DMS53 (cell line): ENCODE measurements at places on chromosomes 7 and 10.

- DNase-seq = peak; percentile 92
Measured at GRCh38 chr7:126803060-126803665, 449.6 kb downstream of the GRM8 start.

DNA sequence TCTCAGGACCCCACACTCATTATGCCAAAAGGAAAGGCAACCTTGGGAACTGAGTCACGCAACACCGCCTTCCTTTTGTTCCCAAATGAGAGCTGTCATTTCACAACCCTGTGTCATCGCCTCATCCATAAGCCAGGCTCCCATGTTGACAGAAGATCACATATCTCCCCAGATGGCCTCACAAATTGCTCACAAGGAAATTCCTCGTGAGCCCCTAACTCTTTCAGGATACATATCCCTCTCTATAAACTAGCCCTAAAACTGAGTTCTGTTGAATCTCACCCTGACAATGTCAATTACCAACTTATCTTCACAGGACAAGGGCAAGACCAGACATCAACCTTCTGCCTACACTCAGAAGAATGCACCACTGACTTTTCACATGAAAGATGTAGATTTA, 22.6 kb downstream of the CCDC3 start:
- peak; percentile 37 for DNase-seq

DNA sequence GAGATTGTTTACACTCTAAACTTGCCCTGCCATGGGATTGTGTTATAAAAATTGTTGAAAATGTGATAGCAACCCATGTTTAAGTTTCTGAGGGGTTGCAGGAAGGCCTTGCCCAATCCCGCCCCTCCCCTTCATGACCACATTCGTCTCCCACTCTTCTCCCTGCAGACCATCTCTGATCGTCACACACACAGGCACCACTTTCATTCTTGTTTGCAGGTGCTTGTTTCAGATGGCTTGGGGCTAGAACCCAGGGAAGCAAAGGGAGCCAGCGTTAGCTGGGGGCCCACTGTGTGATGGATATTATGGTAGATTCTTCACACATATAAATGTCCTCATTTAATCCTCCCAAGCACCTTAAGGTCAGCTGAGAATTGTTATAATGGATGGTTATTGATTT, 286.7 kb upstream of the HABP2 start:
- no peak for DNase-seq

DNA sequence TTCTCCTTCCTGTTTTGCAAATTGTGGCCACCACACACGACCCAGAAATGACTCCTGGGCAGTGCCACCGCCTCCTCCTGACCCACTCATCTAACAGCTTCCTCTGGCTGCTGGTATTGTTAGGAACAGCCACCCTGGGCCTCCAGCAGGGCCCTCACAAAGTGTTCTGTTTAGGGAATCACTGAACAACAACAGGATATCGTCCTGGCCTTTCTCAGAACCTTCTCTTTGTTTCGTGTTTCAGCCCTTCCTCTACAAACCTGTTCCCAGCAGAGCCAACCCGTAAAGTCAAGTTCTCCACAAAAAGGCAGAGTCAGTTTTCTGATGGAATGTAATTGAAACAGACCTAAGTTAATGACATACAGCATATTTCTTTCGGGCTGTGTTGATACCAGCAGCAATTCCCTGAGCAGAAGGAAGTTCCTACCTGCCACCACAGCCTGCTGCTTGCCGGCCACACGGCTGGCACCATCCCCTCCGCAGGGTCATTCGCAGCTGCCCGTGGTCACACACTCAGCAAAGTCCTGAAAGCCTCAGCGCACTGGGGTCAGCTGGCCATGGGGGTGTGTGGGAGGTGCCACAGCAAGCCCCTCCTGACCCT, 91.7 kb upstream of the PITRM1 start:
- DNase-seq = no peak

- DNase-seq = peak; percentile 92
Measured at GRCh38 chr10:43287056-43288007, 20.5 kb upstream of the RASGEF1A start.

DNA sequence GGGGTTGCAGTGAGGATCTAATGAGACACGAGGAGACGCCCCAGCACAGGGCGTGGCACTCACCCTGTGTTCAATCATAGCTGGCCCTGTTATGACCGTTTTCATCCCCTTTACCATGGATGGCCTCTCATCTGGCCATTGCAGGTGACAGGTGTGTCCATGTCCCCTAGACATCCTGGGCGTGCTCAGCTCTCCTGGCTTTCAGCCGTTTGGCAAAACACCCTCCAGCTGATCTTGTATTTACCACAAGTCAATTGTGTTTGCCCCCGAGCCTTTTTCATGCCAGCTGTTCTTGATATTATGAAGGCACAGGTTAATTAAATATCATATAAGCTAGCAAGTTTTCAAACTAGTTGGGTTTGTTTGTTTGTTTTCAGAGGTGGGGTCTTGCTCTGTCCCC, 97.1 kb downstream of the CHST15 start:
- DNase-seq = no peak

- peak; percentile 24 for DNase-seq
Measured at GRCh38 chr10:6187278-6187677, 15.5 kb upstream of the PFKFB3 start.

DNA sequence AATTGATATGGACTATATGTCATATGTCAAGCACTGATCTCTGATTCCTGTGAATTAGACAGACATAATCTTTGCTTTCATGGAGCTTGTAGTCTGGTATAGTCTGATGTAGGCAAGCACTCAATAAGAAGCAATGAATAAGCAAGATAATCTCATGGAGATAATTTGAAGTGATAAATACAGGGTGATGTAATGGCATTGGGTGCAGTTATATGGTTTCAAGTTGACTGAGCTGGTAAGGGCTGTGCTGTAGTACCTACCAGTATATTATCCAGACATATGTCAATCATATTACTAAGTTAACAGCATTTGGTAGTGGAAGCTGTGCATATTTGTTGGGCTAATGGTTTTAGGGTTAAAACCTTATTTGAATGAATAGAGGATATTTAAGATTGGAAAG, 117.5 kb upstream of the PRPS1L1 start:
- DNase-seq = no peak

- DNase-seq = peak; percentile 87
Measured at GRCh38 chr10:126749015-126749655, 78.6 kb upstream of the C10orf90 start.

GRCh38 chr7:84612981-84613681, 418.5 kb upstream of the SEMA3A start:
- no peak for DNase-seq

- DNase-seq = no peak
Measured at GRCh38 chr7:137476937-137477336, 133.4 kb upstream of the PTN start.

DNA sequence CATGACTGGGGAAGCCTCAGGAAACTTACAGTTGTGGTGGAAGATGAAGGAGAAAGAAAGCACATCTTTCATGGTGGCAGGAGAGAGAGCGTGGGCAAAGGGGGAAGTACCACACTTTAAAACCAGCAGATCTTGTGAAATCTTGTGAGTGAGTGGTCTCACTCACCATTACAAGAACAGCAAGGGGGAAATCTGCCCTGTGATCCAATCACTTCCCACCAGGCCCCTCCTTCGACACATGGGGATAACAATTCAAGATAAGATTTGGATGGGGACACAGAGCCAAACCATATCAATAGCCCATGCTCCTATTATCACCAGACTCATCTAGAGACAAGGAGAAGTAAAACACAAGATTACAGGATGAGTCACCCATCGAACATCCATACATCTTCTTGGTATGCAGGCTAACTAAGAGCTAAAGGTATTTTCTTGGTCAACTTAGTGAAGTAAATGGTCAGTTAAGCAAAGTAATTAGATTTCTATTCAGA, 55.3 kb upstream of the YAE1 start:
- no peak for DNase-seq

DNA sequence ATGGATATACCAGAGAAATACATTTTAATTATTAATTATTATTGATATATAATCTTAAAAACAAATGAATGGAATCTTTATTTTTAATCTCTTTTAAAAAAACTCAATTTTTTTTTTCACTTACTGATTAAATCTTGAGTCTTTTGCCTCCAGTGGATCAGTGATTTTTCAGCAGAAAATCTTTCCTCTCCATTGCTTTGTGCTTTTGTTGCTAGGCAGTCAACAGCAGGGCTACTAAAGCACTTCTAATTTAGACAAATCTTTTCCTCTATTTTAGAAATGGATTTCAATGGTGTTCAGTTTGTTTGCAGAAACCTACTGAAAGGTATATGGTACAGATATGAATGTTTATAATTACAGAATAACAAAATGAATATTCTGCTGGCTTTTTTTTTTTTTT, 143.6 kb downstream of the ST7 start:
- DNase-seq = no peak

DNA sequence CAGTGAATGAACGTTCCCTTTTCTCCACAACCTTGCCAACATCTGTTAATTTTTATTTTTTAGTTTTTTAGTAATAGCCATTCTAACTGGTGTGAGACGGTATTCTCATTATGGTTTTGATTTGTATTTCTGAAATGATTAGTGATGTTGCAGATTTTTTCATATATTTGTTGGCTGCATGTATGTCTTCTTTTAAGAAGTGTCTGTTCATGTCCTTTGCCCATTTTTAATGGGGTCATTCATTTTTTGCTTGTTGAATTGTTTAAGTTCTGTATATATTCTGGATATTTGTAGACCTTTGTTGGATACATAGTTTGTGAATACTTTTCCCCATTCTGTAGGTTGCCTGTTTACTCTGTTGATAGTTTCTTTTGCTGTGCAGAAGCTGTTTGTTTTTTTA, 73.9 kb upstream of the MSRB2 start:
- no peak for DNase-seq

DNA sequence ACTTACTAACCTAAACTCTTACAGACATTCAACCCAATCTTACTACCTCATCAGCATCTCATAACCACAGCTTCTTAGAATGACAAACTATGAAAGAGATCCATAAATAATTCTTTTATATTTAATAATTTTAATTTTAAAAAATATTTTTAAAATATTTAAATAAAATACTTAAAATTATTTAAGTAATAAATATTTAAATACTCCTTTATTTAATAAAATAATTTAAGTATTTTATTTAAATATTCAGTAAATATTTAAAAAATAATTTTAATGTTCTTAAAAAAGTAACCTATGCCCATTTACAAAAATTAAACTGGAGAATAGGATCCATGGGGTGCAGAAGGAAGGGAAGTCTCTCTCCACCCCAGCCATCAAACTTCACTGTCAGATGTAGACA, 627.3 kb upstream of the MGMT start:
- DNase-seq = no peak

GRCh38 chr10:17512341-17513001, 58.1 kb upstream of the ST8SIA6 start:
- DNase-seq = peak; percentile 49

- no peak for DNase-seq
Measured at GRCh38 chr7:68020102-68020501, 1023.5 kb downstream of the TYW1 start.

DNA sequence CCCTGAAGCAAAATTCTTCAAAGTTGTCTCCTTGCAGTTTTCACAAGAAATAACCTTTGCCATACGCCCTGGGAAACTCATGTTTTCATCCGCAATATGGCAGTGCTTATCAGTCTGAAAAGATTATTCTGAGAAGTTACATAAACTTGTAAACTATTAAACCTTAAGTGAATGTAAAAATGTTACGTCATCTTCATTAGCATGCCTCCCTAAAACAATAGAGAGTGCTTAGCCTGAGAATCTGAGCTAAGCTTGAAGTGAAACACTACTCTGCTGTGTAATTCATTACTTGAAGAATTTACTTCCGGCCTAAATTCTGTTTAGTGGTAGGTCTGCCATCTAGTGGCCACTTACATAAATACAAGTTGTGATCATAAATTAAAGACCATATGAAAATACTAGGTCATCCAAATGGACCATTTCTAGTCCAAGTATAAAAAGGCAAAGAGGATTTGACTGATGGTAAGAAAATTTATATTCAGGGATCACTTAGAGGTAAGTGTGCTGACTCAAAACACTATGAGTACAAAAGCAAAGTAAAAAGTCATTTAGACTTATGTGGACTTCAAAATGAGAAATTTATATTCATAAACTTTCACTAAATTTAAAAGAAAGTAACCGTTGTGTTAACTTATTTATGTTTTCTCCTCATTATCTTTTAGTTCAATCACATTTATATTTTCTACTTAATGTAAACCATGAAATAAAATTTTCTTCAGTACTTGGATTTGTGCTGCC, 745.1 kb upstream of the LRRTM3 start:
- DNase-seq = peak; percentile 78

DNA sequence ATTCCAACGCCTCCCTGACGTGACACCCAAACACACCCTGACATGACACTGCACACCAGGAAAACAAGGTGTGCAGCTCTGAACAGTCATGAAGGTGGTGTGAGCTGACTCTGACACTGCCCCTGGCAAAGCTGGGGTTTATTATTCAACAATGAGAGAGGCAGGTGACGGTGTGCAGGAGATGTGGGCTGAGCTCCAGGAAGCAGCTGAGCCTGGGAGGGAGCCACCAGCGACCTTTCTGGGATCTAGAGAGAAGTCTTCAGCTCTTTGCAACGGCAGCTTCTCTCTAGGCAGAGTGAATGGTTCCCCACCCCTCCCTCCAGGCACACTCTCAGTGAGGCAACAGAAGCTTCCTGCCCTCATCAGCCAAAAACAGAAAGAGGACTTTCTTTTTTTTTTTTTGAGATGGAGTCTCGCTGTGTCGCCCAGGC, 65.6 kb downstream of the SH3PXD2A start:
- peak; percentile 60 for DNase-seq

DNA sequence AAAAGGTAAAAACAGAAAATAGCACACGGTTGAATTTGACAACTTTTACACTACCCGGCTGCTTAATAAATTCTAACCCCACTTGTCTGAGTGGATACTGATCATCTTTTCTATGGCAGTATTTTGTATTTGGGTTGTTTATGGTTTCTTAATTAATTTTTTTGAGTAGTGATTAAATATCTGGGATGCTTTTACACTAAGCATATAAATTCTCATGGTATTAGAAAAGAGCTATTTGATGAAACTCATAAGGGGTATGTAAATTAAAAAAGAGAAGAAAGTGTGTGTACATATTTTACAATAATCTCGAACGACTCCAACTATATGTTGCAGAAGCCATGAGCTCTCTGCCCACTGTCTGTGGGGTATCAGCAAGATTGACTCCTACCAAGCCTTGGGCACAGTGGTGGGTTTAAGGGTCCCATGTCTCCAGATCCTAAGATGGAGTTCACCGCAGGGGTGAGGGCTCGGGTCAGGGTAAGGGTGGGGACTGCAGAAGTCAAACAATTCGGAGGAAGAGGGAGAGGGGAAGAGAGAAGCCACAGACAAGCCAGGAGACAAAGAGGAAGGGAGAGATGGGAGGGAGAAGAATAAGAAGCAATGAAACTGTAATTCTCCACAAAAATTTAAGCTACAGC, 7.6 kb upstream of the HOXA13 start:
- no peak for DNase-seq

GRCh38 chr7:35714407-35714806, 19.5 kb upstream of the HERPUD2 start:
- no peak for DNase-seq

GRCh38 chr10:16976803-16977202, 152.8 kb downstream of the CUBN start:
- no peak for DNase-seq

DNA sequence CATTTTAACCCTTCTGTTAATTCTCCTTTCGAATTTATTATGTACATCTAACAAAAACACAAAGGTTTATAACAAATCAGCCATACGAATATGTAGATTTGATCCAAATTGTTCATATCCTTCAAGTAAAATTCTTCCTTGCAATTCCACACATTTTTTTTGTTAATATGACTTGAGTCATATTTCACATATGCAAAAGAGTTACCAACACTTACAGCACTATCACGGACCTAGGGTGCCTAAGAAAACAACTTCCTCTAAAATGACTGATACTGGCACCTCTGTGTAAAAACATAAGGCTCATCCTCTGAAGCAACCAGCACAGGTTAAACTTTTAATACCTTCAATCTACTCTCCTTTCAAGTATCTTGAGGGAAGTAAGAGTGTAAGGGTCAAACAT, 451.8 kb downstream of the SEMA3D start:
- no peak for DNase-seq
